ENCODE measurements at places on chromosomes 4 and X. TPM values are rescaled to one million over a fixed set of nuclear protein-coding genes. Genes with fewer than 3 reads are reported as not detected.

Gene SLITRK2
- 0.76 TPM for total RNA-seq

Gene MBNL3
- 74.6 TPM for total RNA-seq

Gene PNMA3
- 0.71 TPM for total RNA-seq

Gene VBP1
- total RNA-seq: 59.2 TPM

Gene GAGE13
- not detected for total RNA-seq

Gene FGD1
- total RNA-seq: 5.3 TPM

Gene SOX3
- total RNA-seq: not detected

Gene PDGFRA
- total RNA-seq: 67.9 TPM

Gene TNMD
- 1.8 TPM for total RNA-seq

Gene AMBN
- not detected for total RNA-seq

Gene AR
- 9.4 TPM for total RNA-seq

Gene IQCM
- not detected for total RNA-seq

Gene INTU
- total RNA-seq: 5.6 TPM

Gene HTN1
- not detected for total RNA-seq

Gene CCKAR
- not detected for total RNA-seq

Gene SYTL4
- 3.6 TPM for total RNA-seq

Gene IGFBP7
- total RNA-seq: 792 TPM

Gene NDST4
- total RNA-seq: not detected

Gene SRPK3
- total RNA-seq: 25.8 TPM

Gene POF1B
- total RNA-seq: 19.5 TPM

Gene RHOXF2
- total RNA-seq: not detected

Gene PDZD4
- total RNA-seq: 4.0 TPM

Gene RAB33A
- 19.2 TPM for total RNA-seq

Gene SRP72
- total RNA-seq: 56.7 TPM

Gene PCYT1B
- total RNA-seq: 2.8 TPM
